Gastrocnemius medialis (tissue), 4 donors: ENCODE measurements at places on chromosomes 6 and 20. TPM values are rescaled to one million over a fixed set of nuclear protein-coding genes. Genes with fewer than 3 reads are reported as not detected.

GRCh38 chr20:43183536-43184070, 6.1 kb downstream of the PTPRT start:
- peaks cover 7% of the 10 kb centered on the region for H3K27me3 ChIP-seq
- H3K27ac ChIP-seq = no peak overlapping the region
- H3K36me3 ChIP-seq = no peaks in the 10 kb centered on the region

GRCh38 chr6:153074761-153075160, 56.3 kb downstream of the RGS17 start:
- no peak overlapping the region for H3K27ac ChIP-seq
- H3K4me3 ChIP-seq = no peak overlapping the region
- no peaks in the 10 kb centered on the region for H3K27me3 ChIP-seq
- no peaks in the 10 kb centered on the region for H3K4me1 ChIP-seq
- H3K36me3 ChIP-seq = no peaks in the 10 kb centered on the region
- DNase-seq = no peak

The CCN2 gene
- 20.8 TPM for total RNA-seq

The C6orf118 gene
- total RNA-seq = not detected

The BMP6 gene
- 8.3 TPM for total RNA-seq
